ENCODE measurements at places on chromosomes 2 and 18.
A peak's percentile ranks its signal among the peaks of the same experiment; 100 is the strongest.

GRCh38 chr2:63056107-63057050, 5.7 kb downstream of the OTX1 start:
- no peak for DNase-seq

DNA sequence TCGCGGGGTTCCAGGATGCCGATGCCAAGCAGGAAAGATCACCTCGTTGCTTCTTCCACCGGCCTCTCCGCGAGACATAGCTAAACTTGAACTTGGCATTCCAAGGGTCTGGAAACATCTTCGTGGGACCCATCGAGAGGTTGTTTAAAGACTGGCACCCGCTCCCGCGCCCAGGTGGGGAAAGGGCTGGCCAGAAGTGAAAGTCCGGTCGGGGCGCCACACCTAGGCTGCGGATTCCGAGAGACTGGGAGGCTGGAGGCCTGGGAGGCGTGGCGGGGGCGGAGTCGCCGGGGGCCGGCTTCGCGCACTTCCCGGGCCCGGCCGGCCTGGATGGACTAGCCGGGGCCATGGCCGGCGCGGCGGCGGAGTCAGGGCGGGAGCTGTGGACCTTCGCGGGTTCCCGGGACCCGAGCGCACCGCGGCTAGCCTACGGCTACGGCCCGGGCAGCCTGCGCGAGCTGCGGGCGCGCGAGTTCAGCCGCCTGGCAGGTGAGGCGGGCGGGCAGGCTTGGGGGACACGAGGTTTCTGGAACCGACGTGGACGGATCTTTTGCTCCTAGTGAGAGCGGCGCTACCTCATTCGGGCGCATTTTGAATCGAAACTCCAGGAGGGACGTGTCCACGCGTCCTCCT, at the start of gene MOCOS:
Gene MOCOS, plus strand, starts transcription at position 305 of the 633 bp plus-strand sequence. Its CDS starts 43 bp downstream, at position 348.
- DNase-seq, result no peak

- no peak for DNase-seq
These were observed 286.6 kb downstream of the ZEB2 start for GRCh38 chr2:144233317-144233716.

DNA sequence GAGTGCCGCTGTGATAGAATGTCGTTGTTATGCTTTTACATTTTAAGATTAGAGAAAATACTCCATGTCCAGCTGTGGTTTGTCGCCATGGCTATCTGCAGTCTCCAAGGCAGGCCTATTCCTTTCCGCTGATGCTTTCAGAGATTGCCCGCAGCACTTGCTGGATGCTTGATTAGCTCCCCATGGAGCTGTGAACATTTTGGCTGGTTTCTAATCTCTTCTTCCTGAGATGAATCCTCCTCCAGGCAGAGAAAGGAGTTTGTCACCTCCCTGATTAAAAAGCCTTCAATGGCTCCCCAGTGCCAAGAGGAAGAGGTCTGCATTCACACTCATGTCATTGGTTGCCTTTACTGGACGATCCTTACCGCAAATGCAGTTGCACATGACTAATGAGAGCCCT, 32.6 kb upstream of the LPIN1 start:
- DNase-seq, result no peak

GRCh38 chr2:215833531-215834162, 179.7 kb downstream of the MREG start:
- DNase-seq, result no peak

DNA sequence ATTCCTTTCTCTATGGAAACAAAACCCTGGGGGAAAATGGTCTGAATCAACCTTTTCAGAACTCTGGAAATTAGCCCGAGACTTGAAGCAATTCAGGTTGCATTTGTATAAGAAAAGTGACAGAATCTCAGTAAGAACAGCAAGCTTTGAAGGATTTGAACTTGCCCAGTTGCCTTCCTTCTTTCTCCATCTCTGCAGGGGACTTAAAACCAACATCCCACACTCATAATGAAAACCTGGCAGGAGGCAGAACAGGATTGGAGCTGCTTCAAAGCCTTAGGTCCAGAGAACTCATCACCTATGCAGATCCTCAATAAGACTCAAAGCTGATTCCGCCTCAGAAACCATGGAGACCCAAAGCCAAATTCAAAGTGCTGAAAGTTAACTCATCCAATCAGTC, 790.5 kb upstream of the ID2 start:
- no peak for DNase-seq

DNA sequence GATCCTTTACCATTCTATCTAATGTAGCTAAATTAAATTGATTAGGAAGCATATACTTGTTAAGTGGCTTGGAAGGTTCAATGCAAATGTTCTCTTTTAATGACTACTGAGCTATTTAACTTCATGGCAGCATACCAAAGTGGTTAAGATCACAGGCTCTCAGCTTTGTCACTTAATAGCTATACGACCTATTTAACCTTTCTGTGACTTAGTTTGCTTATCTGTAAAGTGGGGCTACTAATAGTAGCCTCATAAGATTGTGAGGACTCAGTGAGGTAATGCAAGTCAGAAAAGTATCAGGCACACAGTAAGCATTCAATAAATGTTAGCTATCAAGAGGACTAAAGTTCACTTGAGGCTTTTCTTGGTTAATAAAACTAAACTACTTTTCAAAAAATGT, 4.3 kb downstream of the CKAP2L start:
- DNase-seq, result no peak

DNA sequence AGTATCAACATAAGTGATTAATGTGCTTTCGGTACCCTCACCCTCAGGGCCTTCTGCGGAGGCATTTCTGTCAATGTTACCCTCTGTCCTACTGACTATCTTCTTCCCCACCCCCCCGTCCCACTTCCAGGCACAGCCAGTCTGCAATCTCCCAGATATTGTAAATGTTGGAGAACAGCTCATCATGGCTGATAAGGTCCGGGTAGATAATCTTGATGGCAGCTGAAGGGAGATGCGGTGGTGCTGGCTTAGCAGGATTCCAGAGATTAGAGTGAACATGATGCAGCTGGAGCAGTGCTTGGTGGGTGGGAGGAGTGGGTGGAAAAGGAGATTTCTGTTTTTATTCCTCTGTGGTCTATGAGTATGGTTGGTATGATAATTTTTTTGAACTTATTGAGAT, 15.5 kb downstream of the GTF2A1L start:
- no peak for DNase-seq

GRCh38 chr18:78144669-78145068, 834.9 kb upstream of the SALL3 start:
- DNase-seq, result no peak

DNA sequence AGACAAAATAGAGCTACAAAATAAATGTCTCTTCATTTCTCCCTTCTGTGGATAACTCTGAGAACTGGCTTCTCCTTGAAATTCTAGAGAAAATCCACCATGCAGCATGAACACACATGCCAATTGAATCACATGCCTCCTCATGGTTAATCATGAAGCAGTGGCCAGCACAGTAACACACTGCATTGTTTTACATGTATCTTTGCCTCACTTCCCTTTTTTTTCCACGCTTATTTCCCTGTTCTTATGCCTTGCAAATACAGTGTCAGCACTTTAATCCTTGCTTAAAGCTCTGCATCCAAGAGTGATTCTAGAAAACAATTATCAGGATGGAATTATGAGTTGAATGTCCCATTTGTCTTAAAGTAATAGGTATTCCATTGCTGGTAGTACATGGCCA, 50.3 kb upstream of the ZBTB7C start:
- peak; percentile 6 for DNase-seq

DNA sequence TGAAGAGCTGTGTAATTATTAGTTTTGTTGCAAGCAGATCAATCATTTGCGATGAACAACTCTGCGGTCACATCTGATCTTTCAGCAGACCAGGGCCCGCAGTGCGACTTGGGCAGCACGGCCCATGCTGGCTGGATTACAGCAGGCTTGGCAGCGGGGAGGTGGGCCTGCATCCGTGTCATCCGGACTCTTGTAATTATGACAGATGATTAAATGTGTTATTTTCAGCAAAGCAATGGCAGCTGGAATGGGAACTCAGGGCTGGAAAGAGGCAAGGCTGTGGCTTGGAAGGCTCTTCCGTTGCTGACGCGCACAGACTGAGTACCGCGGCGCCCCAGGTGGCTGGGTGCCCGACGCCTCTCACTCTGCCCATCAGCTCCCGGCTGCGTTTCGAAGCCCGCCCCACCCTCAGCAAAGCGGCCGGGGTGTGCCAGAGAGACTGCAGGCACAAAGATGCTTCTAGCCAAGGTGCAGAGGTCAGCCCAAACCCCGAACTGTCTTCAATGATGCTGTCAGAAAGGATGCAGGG, 397.4 kb upstream of the SALL3 start:
- DNase-seq, result no peak

- no peak for DNase-seq
These were observed 265.9 kb downstream of the TFCP2L1 start for GRCh38 chr2:121019071-121019470.

- DNase-seq, result no peak
These were observed 179.5 kb downstream of the EIPR1 start for GRCh38 chr2:3198119-3198518.

DNA sequence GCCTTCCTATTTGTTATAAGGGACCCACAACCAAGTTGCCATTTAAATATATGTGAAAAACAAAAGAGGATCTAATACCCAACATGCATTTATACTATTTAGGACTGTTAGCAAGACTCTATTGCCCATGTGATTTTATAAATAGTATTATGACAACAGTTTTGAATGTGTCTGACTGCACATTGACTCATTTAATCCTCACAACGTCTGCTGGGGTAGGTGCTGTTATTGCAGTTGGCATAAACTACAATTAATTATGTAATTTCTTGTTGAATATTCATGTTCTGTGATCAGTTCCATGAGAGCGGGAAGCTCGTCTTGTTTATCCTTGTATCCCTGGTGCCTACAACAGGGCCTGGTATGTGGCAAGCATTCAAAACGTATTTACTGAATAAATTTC, 53.7 kb downstream of the SH2D6 start:
- no peak for DNase-seq

DNA sequence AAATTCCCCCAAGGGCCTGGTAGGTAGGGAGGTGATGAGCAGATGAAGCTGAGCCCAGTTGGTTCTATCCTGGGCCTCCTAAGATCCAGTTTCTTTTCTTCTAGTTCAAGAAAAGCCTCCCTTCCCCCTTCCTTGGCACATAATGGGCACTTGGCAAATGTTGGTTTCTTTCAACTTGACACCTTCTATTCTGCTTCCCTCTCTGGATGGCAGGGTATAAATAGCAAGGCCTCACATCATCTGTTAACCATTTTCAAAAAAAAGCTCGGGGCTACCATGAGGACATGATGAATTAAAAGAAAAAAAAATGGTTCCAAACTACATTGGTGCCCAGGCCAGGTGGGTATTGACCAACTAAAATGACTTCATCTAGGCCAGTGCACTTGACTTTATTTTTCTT, 29.9 kb downstream of the CTAGE1 start:
- DNase-seq, result no peak

DNA sequence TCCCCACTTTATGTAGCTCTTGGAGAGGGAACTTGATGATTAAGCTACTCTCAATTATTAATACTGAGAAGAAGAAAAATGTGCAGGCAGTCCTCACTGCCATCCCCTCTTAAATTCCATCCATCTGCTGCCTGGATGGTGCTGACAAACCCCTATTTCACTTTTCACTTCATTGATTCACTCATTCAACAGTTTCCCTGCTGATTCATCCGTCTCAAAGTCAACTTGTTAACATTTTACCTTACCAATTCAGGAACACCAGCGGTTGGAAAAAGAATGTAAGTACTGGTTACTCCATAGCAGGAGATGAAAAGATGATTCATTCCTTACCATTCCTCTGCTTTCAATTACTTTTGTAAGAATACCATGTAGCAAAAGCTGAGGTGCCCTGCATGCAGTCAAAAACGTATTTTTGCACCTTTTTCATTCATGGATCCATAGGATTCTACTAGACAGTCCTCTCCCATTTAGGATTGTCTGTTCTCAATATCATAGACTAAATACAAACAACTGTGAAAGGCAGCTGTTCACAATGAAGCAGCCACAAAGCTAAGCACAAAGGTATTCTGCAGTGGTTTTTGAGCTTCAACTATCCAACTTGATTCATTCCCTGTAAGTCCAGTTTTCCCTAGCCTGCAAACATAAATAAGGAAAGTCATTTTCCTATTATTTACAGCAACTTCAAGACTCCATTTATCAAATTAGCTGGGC, 262.0 kb downstream of the MREG start:
- no peak for DNase-seq

DNA sequence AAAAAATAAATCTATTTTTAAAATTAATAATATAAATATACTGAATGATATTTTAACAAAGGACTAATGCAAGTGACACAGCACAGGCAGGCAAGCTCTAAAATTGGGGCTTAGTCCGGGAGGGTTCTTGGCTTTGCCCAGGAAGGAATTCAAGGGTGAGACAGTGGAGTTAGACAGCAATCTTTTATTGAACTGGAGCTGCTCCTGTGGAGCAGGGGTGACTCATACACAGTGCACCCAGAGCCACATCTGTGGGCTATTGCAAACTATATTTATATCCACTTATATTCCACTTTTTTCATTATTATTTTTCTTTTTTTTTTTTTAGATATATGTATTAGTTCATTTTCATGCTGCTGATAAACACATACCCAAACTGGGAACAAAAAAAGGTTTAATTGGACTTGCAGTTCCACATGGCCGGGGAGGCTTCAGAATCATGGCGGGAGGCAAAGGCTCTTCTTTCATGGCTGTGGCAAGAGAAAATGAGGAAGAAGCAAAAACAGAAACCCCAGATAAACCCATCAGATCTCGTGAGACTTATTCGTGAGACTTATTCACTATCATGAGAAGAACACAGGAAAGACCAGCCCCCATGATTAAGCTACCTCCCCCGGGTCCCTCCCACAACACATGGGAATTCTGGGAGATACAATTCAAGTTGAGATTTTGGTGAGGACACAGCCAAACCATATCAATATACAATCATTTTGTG, 437.1 kb downstream of the BCL11A start:
- DNase-seq, result no peak

GRCh38 chr18:68604256-68604655, 110.7 kb downstream of the TMX3 start:
- no peak for DNase-seq

DNA sequence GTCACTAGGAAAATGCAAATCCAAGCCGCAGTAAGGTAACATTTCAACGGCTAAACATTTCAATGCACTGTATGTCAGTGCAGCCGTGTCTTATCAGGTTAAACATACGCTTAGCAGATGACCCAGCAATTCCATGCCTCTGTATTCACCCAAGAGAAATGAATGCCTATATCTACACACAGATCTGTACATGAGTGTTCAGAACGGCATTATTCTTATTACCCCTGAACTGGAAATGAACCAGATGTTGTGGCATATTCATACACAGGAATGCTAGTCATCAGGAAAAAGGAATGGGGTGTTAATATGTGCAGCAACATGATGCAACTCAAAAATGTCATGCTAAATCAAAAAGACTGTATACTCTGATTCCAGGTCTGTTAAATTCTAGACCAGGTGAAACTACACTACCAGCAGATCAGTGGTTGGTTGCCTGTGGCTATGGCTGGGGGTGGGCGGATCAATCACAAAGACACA, 80.4 kb upstream of the RPL31 start:
- no peak for DNase-seq

DNA sequence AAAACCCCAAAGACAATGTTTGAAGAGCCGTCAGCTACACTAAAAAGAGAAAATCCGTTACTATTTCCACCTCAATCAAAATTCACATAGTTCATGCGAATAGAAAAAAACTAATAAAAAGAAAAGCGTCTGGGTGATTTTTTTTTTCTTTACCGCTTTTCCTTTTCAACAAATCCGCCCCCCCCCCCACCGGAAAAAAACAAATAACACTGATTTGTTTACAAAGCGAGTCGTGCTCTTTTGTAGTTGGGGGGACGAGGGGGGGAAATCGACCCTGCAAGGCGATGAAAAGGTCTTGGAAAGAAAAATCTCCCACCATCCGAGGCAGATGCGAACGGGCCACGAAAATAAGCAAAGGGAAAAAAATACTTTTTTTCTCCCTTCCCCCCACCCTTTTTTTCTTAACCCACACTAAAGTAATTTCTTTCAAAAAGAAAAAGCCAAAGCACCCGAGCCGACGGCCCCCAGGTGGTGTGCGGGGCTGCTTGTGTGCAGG, 638 bp downstream of the ZNF521 start:
- no peak for DNase-seq
